Posterior vena cava (tissue), 2 donors: ENCODE measurements at places on chromosomes 7 and 10. TPM values are rescaled to one million over a fixed set of nuclear protein-coding genes. Genes with fewer than 3 reads are reported as not detected.

Gene ASIC3
- total RNA-seq = 1.5 TPM

Gene ACSM6
- not detected for total RNA-seq

Gene PDE1C
- total RNA-seq = 47.8 TPM

Gene DENND2A
- 26.4 TPM for total RNA-seq

Gene KIAA1217
- total RNA-seq = 11.8 TPM

Gene MICU1
- total RNA-seq = 58.9 TPM

Gene ASB10
- not detected for total RNA-seq

Gene CNPY1
- not detected for total RNA-seq

Gene ZNF786
- total RNA-seq = 4.6 TPM

Gene FKBP6
- not detected for total RNA-seq

Gene SPRN
- 0.19 TPM for total RNA-seq

Gene PSTK
- 2.3 TPM for total RNA-seq

Gene ZEB1
- total RNA-seq = 118 TPM

Gene SH2D4B
- 0.10 TPM for total RNA-seq

Gene GSDME
- total RNA-seq = 33.4 TPM

Gene SMKR1
- total RNA-seq = not detected

Gene HMX2
- not detected for total RNA-seq

Gene PSPH
- total RNA-seq = 5.0 TPM

Gene GPRIN2
- total RNA-seq = not detected

Gene RAPGEF5
- total RNA-seq = 56.9 TPM

Gene AGR3
- total RNA-seq = not detected

Gene MYPN
- 2.5 TPM for total RNA-seq

Gene SLC13A1
- total RNA-seq = not detected

Gene KCNH2
- 37.3 TPM for total RNA-seq

Gene HOXA3
- total RNA-seq = 7.2 TPM

Gene EPHB6
- 11.9 TPM for total RNA-seq

Gene CALCR
- not detected for total RNA-seq

Gene CRTAC1
- total RNA-seq = 22.9 TPM

Gene SEC61A2
- total RNA-seq = 5.9 TPM

Gene KLF14
- 0.10 TPM for total RNA-seq

Gene ADAM8
- total RNA-seq = 7.0 TPM

Gene SPDYE2
- total RNA-seq = not detected

Gene SUN3
- total RNA-seq = not detected

Gene TMEM270
- total RNA-seq = not detected

Gene TMEM236
- total RNA-seq = 2.2 TPM

Gene CYP3A7
- not detected for total RNA-seq

Gene LDB3
- 29.3 TPM for total RNA-seq

Gene PON1
- total RNA-seq = not detected

Gene SLC13A4
- not detected for total RNA-seq

Gene GATA3
- 1.00 TPM for total RNA-seq
